T-helper 2 cell (primary cell): ENCODE measurements at places on chromosomes 5 and 9.

DNA sequence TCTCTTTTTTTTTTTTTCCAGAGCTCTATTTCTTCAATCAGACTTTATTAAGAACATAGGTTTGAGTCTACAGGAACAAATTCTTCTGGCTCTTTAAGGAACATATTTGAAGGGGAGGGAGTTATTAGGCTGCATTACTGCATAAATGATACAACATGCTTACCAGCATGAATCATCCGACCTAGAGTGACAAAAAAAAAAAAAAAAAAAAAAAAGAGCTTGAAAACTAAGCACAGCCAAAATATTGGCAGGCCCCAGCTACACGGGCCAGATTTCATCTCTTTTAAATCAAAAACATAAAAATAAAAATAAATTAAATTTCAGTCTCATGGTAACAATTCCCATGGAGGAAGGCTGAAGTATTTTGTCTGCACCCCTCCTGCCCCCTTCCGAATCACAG lies 26.3 kb downstream of the MSX2 start:
- no peak for DNase-seq

DNA sequence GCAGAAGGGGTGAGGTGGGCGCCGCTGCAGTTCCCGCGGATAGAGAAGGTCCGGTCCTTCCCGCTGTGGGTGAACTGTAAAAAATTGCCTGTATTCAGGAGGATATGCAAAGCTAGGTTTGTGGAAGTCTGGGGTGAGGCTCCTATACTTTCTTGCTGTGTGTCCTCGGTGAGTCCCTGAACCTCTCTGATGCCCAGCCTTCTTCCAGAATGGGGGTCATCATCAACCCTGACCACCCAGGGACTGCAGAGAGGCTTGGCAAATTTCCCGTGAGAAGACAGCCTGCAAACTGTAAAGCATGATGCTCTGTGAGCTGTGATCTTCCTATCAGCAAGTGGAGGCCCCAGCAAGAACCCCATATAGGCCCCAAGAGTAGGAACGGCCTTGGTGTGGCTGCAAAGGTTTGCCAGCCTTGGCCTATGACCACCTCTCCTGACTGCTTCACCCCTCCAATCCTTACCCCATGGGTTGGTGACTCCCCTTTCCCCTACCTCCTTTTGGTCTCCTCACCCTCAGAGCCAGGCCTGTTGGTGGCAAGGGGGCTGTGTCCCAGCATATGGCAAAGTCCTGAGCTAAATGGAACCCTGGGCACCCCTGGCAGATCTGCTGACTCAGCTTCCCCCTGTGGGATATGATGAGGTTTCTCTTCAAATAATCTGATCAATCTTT lies 760 bp downstream of the ALDH1B1 start:
- DNase-seq, result no peak

DNA sequence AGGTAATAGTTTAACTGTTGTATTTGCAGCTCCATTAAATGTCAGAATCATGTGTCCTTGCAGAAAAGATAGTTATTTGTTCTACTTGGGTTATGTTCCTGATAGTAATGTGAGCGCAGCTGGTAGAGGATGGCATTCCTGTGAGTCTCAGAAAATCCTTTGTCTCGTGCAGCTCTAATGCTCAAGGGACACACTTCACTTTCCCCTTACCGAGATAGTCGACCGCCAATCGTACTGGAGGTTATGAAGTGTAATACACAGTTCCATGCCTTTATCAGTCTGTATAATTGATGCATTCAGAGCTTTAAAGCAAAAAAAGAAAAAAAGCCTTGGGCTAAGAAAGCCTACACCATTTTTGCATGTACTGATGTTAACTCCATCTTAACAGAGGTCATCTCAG lies 60.2 kb upstream of the SRP19 start:
- DNase-seq, result no peak

GRCh38 chr9:120870206-120870605 lies 6.8 kb downstream of the PHF19 start:
- DNase-seq, result no peak

DNA sequence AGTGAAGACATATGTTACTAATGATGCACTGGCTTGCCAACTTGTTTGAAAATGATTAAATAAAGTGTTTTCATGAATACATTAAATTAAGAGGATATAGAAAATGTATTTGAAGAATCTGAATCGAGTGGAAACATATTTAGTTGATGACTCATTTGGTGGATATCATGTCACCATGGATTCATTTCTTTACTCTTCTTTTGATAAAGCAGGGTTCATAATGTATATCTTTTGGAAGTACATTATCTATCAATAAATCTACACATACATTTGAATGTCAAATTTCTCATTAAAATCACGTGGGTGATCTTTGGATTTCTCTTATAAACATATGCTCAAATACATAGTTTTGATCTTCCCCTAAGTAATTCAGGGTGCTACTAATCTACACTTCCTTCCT lies 1148.1 kb upstream of the ACO1 start:
- no peak for DNase-seq

DNA sequence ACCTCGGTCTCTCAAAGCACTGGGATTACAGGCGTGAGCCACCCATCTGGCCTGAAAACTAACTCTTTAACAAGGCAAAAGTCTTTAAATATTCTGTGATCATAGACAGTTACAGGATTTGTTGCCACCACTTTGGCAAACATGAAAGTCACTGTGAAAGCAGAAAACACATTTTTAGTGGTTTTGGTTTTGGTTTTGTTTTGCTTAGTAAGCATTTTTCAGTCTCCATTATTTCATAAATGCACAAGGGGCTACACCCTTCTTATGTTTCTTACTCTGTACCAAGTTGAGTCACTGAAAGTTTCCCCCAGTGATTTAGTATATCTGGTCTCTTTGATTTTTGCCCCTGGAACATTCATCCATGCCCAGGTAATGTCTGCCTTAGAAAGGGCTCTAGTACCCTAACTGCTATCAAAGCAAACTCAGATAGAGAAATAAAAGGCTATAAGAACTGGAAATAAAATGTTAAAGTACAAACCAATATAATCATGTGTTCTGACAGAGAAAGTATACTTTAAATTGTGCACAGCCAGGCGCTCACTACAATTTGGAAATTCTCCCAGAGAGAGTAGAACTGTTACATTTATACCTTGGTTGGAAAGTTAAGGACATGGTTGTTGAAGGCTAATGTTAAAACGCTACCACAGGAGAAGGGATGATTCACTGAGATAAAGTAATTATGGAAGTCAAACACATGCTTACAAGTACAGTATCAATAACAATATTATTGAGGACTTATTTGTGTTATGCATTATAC lies 1022.5 kb upstream of the DMAC1 start:
- no peak for DNase-seq

DNA sequence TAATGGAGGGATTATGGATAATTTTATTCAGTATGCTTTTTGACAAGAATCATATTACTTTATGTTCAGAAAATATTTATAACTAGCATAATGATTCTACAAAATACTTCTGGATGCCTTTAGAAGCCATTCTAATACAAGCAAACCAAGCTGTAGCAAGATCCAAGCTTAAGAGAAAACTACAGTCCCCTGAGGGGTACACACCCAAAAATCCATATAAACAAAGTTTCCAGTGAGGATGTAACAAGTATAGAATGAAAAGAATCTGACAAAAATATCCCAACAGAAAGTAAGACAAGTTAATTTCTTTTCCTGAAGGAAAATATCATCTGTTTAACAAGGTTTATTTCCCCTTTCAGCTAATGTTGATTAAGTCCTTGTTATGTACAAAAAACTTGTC lies 53.9 kb downstream of the MLLT3 start:
- DNase-seq, result no peak

- no peak for DNase-seq
These were observed 62.3 kb downstream of the ACER2 start for GRCh38 chr9:19470981-19471650.
